Amygdala (tissue), 56 donors: ENCODE measurements at places on chromosomes 16 and 17.

DNA sequence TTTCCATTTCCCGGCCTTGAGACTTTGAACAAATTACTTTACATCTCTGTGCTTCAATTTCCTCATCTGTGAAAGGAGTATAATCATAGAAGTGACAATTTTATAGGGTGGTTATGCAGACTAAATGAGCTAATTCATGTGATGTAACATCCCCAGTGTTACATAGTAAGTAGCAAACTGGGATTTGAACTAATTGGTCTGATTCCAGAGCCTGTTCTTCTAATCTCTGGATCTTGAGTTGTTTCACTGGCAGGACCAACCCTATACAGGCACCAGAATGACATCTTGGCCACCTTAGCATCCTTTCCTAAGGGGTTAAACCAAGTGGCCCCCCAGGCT lies 77.7 kb downstream of the AATF start:
- DNase-seq: no peak

- DNase-seq: no peak
Measured at GRCh38 chr17:17298108-17298507, 5.1 kb upstream of the NT5M start.

DNA sequence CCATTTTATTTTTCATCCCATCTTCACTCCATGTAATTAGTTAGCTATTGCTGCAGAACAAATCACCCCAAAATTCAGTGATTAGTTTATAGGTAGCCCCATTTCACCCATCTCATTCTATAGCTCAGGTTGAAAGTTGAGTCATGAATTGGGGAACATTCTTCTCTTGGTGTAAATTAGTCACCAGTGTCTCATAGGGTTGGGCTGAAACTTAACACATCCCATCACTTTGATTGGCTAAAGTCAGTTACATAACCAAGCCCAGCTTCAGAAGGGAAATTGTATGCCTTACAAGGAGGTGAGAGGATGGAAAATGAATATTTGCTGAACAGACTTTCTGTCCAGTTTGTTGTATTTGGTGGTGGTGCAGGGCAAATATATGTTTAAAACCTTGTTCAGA lies 477.5 kb downstream of the WWOX start:
- no peak for DNase-seq

DNA sequence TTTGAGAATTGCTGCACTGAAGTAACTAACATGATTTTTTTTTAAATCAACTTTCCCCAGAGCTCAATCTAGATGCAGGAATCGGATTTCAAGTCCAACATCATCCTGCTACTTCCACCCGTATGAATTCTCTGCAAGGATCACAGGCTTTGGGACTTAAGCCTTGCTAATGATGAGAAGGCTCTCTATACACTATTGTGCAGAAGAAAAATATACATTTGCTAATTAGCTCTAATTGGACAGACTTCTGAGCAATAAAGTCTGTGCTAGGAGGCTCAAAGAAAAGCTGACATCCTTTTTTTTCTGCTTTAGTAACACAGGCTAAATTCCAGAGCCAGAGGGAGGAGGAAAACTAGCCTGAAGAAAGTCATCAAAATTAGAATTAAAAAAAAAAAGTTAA lies 433.6 kb downstream of the PMP22 start:
- no peak for DNase-seq

- no peak for DNase-seq
Measured at GRCh38 chr16:66741950-66742808, 9.2 kb downstream of the DYNC1LI2 start.

DNA sequence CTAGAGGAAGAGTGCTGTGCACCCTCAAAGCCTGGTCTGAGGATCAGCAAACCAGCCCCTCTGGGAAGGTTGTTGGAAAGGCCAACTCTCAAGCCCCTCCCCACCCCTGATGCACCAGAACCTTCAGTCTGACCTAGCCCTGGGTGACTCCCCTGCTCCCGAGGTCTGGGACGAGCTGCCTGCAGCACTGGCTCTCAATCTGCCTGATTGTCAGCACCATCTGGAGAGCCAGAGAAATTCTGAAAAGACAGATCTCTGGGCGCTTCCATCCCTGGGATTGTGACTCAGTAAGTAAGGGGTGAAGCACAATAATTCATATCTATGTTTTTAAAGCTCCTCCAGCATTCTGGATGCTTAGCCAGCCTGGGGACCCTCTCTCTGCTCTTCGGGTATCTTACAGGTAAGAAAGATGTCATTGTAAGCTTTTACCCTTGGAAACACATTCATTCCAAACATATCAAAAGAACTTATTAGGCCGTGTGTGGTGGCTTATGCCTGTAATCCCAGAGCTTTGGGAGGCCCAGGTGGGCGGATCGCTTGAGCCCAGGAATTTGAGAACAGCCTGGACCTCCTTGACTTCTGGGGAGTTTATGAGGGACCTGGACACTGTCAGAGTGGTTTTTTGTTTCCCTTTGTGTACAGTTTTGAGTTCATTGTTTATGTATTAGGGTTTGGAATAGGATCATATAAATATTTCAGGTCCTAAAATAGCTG lies 147.5 kb downstream of the KCNJ12 start:
- DNase-seq: no peak

GRCh38 chr16:62751218-62751617 lies 715.0 kb upstream of the CDH8 start:
- no peak for DNase-seq

- no peak for DNase-seq
Measured at GRCh38 chr17:37220607-37220953, 155.2 kb upstream of the C17orf78 start.

- peak; percentile 57 for DNase-seq
Measured at GRCh38 chr17:17783825-17784656, 52.7 kb downstream of the SREBF1 start.

GRCh38 chr17:2239882-2240430 lies 63.6 kb downstream of the SMG6 start:
- no peak for DNase-seq

- no peak for DNase-seq
Measured at GRCh38 chr16:86461037-86461436, 49.3 kb upstream of the FOXF1 start.

DNA sequence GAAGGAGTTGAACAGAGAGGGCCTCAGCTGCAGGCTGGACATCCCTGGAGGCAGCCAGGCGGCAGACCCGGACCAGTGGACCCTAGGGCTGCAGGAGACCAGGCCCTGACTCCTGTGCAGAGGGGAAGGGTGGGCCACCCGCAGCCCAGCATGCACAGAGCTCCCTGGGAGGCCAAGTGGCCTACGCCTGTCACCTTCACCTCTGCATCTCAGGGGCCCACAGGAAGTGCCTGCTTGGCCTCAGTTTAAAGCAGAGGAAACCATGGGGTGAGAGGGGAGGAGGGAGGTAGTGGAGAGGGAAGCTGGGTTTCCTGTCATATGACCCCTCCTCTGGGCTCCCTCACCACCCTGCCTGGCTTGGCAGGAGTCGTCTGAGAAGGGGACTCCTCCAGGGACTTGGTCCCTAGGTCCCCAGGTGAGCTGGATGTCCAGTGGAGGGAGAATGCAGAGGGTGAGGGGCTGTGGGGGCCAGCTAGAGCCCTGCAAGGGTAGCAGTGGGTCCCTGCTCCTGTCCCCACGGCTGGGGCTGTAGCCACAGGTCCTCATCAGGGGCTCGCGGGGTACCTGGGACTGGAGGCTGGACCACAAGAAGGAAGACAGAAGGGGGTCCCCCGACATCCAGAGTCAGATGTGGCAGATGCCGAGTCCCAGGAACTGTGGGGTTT lies at the start of gene TMC8:
TSS of gene TMC8 (plus strand) at position 335 of the 665 bp plus-strand sequence. CDS start 818 bp downstream, outside the sequence.
- no peak for DNase-seq

DNA sequence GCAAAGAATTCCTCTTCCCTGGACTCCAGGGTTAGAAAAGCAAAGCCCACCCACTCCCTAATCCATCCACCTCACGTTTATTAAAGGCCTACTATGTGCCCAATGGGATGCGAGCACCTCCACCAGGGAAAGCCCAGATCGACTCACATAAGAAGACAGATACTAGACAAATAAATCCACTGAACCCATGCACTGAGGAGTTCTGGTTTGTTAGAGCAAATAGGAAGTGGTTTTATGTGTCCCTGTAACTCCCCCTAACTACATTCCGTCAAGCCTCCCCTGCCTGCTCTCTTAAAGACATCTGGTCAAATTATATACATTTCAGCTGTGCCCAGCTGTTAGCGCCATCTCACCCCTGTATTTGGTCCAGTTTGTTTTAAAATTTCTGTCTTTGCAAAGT lies 218.5 kb upstream of the RPL38 start:
- DNase-seq: no peak

DNA sequence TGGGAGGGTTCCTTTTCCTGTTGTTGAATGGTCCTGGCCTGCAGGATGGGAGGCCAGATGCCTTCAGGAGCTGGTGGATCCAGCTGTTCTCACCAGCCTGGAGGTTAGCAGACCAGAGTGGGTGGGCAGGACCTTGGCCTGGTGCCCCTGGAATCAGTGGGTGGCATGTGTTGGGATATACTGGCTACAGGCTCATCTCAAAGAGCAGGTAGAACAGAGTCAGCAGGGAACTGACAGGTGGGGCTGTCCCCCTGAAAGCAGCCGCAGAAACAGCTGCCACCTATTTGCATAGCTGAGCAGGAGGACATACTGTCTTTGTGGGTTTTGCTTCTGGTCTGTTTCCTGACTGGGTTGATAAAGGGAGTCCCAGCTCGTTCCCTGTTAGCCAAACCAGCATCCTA lies 144.1 kb downstream of the RAB11FIP4 start:
- DNase-seq: no peak

GRCh38 chr16:20939611-20940010 lies 39.0 kb downstream of the LYRM1 start:
- DNase-seq: no peak

DNA sequence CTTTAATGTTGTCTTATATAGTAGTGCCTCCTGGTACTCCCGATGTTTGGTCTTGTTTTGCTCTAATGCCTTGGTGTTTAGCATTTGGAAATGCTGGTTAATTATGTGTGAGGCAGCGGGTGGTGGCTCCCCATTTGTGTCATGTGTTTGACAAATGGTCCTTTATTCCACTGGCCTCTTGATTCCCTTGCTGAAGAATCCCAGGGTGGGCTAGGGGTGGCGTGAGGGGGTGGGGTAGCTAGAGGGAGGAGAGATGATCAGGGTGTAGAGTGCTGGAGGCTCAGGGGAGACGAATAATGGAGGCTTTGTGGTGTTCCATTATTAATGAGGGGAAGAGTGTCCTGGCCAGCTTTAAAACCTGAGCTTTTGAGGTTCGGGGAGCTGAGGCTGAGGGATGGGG lies 5.4 kb downstream of the DYNLL2 start:
- DNase-seq: no peak

DNA sequence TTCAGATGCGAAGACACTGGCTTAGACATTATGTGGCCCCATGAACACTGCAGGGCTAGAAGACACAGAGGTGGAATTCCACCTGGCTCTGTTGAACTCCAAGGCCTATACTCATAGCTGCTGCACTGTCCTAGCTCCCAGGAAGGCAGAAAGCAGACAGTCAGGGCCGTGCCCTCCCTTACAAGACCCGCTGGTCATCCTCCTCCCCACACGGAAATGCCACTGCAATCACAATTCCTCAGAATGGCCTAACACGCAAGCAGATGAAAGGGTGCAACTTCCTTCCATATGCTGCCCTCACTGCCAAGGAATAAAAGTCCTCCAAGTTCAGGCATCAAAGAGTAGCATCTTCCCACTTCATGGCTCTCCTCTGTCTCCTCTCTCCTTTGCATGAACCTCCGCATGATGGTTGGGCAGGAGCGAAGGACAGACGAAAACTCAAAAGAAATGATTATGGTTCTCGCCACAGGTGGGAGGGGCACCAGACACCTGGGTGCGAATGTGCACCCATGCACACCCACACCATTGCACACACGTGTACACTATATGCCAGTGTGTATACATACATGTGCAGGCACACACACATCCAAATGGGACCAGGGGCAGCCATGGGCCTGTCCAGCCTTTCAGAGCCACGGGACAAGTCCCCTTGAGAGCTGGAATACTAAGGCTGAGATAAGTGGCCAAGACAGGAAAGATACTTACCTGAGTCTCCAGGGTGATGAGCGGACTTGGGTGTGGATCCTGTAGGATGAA lies 113.3 kb downstream of the XYLT1 start:
- no peak for DNase-seq

GRCh38 chr16:70407811-70408274 lies 31.1 kb downstream of the ST3GAL2 start:
- no peak for DNase-seq

GRCh38 chr17:42871647-42872046 lies 20.6 kb downstream of the AOC3 start:
- no peak for DNase-seq

DNA sequence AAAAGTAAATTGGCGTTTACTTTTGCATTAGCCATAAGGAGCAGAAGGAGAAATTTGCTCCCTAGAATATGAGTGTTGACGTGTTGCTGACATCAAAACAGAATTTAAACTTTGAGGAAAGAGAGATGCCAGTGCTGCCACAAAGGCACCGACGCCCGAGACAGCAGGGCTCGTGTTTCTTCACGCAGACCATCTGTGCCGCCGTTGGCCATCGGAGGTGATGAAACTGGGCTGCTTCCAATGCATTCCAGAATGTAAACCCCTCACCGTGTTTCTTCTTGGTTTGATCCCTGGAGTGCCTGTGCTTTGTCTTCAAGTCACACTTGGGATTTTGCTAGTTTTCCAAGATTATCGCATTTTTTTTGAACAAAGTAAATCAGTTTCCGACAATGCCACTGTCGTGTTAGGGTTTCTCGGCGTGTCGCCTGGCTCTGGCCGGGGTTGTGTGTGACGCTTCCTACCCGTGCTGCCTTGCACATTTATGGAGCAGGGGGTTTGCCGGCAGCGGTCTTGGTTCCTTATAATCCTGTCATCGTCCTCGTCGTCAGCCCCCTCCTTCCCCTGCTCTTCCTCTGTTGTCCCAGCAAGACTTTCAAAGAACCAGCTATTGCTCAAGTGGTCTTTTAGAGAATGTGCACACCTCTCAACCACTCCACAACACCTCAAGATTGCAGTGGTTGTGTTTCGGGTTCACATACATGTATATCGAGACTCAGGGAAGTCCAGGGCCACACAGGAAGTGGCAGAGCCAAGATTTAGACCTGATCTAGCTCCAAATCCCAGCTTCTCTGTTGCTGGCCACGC lies 103.9 kb downstream of the METRNL start:
- no peak for DNase-seq

DNA sequence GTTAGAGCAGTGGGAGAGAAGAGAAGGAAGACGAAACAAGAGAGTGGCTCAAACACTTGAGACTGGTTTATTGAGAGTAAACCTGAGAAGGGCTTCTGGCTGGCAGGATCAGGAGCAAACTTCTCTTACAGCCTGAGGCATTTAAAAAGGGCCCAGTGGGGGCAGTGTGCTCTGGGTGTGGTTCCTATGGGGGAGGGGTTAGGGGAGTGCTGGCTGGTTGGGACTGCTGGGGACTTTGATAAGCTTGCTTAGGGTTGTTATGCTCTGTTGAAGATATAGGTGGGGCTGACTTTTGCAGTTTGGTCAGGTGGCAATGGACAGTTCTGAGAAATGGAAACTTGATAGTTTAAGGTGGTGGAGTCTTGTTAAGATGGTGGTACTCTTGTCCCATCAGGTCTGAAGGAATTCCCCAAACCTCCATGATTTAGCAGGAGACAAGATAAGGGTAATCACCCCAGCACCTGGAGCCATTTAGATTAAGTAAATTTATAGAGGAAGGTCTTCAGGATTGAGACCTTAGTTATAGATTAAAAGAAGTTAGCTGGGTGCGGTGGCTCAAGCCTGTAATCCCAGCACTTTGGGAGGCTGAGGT lies 79.3 kb downstream of the EMP2 start:
- DNase-seq: no peak
